ENCODE measurements at places on chromosomes 11 and 22. TPM values are rescaled to one million over a fixed set of nuclear protein-coding genes. Genes with fewer than 3 reads are reported as not detected.

- peak; percentile 97 for DNase-seq
- no peaks in the 10 kb centered on the region for H3K27me3 ChIP-seq
- H3K27ac ChIP-seq: no peak overlapping the region
- no peaks in the 10 kb centered on the region for H3K36me3 ChIP-seq
These were observed 2.5 kb upstream of the BEST1 start for GRCh38 chr11:61947486-61948210.

- H3K4me1 ChIP-seq: no peaks in the 10 kb centered on the region
- no peak overlapping the region for H3K27ac ChIP-seq
- H3K36me3 ChIP-seq: peaks cover 19% of the 10 kb centered on the region
- H3K27me3 ChIP-seq: no peaks in the 10 kb centered on the region
- no peak overlapping the region for H3K4me3 ChIP-seq
These were observed 16.0 kb downstream of the ZMAT5 start for GRCh38 chr22:29750559-29751538.

DNA sequence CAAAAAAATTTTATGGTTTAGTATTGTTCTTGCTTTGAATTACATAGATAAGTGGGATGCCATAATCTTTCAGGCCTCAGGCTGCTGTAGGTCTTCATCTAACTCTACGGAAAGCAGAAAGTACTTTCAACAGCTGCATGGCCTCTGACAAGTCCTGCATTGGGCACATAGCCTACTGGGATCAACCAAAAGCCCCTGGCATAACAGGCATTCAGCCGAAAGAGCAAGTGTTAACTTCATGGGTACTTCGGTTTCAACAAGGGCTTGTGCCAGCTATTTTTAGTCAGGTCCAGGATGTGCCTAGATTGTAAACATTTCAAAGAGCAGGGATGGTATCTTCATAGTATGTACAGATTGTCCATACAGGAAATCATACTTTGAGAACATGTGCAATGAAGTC, 3.1 kb downstream of the SLN start:
- no peaks in the 10 kb centered on the region for H3K27me3 ChIP-seq
- no peak for DNase-seq
- H3K4me1 ChIP-seq: peaks cover 17% of the 10 kb centered on the region

- H3K4me1 ChIP-seq: no peaks in the 10 kb centered on the region
- peaks cover 73% of the 10 kb centered on the region for H3K36me3 ChIP-seq
- no peak for DNase-seq
- no peak overlapping the region for H3K4me3 ChIP-seq
These were observed 36.4 kb downstream of the SNX19 start for GRCh38 chr11:130879836-130880235.

DNA sequence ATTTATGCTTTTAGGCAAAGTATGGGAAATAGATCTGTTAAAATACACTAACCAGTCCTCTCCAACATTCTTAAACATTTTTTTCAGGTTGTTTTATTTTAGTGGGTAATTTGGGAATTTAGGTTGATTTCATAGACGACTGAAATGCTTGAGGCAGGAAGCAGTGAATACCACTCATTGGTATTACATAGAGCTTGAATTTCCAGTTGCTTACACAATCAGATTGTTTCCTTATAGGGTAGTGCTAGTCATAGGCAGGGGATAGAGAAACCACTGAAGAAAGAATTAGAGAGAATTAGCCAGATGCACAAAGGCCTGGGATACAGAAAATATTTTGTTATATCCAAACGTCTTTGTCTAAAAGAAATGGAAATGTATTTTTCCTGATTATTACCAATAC, 23.9 kb upstream of the LYVE1 start:
- no peak for DNase-seq
- H3K36me3 ChIP-seq: no peaks in the 10 kb centered on the region
- H3K27me3 ChIP-seq: no peaks in the 10 kb centered on the region

Gene OR8B4
- not detected for total RNA-seq

DNA sequence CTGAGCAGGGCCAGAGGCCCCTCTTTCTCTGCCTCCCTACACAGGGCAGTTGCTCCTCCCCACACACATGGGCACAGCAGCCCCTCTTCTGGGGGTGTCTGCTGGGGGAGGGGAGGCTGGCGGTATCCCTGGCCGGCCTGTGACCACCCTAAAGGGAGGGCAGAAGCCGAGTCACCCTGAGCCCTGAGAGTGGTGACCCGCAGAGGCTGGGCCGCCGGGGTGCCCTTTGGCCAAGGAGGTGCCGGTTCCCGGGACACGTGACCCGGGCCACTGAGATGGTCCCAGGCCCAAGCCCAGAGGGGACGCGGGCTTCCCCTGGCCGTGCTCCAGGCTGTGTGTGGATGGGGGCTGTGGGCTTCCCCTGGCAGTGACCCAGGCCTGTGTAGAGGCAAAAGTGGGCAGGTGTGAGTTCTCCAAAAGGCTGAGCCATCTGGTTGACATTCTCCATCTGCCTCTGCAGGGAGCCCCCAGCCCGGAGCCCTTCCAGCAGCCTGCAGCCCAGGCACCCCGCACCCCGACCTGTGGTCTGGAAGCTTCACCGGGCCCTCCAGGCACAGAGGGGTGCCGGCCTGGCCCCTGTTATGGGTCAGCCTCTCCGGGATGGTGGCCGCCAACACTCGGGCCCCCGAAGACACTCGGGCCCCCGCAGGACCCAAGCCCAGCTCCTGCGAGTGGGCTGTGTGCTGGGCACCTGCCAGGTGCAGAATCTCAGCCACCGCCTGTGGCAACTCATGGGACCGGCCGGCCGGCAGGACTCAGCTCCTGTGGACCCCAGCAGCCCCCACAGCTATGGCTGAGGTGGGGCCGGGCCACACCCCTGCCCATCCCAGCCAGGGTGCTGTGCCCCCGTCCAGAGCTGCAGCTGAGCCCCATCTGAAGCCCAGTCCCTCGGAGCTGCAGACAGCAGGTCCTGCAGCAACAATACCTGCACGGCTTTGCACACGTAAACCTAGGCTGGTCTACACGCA, 1.0 kb downstream of the ADM2 start:
- no peak overlapping the region for H3K27ac ChIP-seq
- peaks cover 23% of the 10 kb centered on the region for H3K27me3 ChIP-seq
- no peak overlapping the region for H3K4me3 ChIP-seq
- H3K36me3 ChIP-seq: no peaks in the 10 kb centered on the region
- H3K4me1 ChIP-seq: no peaks in the 10 kb centered on the region

DNA sequence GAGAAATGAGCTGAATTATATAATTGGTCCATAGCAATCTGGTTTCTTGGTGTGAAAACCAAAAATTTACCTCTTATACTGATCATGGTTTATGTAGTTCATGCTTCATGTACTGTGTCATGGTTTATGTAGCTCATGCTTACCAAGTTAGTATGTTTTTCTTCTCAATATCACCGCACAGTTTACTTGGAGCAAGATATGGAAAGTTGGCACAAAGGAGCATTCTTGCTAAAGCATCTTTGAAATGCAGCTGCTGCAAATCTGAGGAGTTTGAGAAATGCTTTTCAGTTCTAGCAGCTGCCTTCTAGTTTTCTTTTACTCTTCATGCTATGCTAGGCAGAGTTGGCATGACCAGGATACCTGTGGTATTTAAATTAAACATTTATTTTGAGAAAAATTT, 4.5 kb downstream of the OR10G7 start:
- no peak overlapping the region for H3K27ac ChIP-seq
- no peaks in the 10 kb centered on the region for H3K36me3 ChIP-seq
- no peak for DNase-seq
- H3K27me3 ChIP-seq: no peaks in the 10 kb centered on the region
- H3K4me3 ChIP-seq: no peak overlapping the region
- no peaks in the 10 kb centered on the region for H3K4me1 ChIP-seq

Measured in right atrium auricular region (tissue), 2 donors.